ENCODE measurements at places on chromosomes 4 and X.

DNA sequence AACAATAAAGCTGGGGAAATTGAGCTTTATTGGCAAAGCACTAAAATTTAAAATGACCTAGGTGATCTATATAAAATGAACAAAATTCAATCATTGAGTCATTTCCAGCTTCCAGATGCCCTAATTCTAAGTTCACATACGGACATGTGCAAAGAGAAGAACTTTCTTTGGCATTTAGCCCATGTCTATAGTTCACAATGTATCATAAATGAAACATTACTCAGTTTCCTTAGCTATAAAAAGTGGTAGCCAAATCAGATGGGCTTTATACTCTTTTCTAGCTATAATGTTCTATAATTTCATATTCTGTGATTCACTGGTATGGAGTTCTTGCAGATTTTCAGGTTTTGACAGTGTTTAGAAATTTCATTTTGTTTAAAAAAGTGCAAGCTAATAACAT is 327.4 kb downstream of the KCTD8 start:
- no peak for DNase-seq

DNA sequence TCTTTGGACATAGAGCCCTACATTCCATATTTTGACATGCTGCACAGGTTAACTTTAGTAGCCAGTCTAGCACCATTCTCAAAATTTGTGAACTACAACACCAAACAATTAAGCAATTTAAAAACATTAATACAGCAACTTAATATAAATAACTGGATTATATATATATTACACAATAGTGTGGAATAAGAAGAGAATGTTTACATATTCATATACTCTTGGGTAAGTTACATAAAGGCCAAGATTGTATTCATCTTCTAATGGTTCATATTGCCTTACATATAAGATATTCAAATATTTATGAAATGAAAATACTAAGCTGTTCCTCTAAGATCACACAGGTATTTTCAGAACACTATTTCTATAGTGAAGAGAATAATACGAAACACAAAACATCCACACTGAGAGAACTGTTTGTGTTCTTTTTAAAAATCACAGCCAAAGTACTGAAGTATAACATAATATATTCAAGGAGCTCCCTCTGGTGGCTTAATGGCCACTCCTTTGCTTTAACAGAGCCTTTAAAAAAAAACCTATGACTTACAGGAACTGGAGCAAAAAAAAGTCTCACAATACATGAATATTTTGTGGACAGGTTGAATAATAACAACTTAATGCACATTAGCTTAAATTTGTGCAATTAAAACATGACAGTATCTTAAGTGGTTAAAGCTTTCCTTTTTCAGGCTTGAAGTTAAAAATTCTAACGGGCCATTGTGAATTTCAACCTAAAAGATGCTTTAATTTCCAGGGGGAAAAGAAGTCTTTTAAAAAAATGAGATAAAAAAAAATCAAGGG is 46.2 kb downstream of the NEK1 start:
- no peak for DNase-seq

- no peak for DNase-seq
These were observed 111.6 kb upstream of the PTPN13 start for GRCh38 chr4:86482306-86483172.

GRCh38 chr4:109969087-109969486 is 56.4 kb downstream of the EGF start:
- DNase-seq, result no peak

- DNase-seq, result no peak
These were observed 536.4 kb upstream of the ADGRL3 start for GRCh38 chr4:60663769-60664168.

Measured in activated gamma-delta T cell treated with anti-CD3 and anti-CD28 coated beads, Interleukin-2, amount 50 U/mL, for 16 hours (primary cell).